ENCODE measurements at places on chromosomes 7 and 10.
A peak's percentile ranks its signal among the peaks of the same experiment; 100 is the strongest.

GRCh38 chr10:71604324-71605018 is 115.1 kb downstream of the C10orf105 start:
- peak; percentile 7 for DNase-seq

DNA sequence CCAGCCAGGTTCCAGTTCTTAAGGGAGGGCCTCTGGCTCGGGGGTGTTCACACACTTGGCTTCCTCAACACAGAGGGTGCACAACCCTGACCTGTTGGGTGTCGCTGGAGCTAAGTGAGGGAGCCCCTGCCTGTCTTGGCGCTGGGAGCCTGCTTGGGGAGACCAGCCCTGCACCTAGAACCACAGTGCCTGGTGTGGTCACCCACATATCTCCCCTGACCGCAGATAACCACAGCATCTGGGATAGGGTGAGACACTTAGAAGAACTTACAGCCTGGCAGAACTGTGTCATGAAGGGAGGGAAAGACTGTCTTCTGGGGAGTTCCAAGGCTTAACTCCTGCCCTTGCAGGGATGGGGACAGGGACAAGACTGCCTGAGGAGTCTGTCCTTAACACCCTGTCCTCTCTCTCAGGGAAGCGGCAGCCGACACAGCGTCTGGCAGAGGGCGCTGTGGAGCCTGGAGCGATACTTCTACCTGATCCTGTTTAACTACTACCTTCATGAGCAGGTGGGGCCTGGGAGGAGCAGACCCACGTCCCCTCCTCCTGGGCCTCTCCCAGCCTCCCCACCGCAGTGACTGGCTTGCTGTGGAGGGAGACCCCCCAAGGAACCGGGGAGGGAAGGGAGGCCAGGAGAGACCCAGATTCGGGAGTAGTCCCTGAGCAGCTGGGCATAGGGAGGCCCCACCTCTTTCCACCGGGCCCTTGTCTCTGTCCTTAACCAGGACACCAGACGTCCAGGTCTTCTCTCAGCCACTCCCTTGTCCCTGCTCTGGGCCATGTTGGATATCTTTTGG is 59.0 kb downstream of the PALD1 start:
- no peak for DNase-seq

- no peak for DNase-seq
These were observed 133.5 kb upstream of the MBL2 start for GRCh38 chr10:52906046-52906445.

DNA sequence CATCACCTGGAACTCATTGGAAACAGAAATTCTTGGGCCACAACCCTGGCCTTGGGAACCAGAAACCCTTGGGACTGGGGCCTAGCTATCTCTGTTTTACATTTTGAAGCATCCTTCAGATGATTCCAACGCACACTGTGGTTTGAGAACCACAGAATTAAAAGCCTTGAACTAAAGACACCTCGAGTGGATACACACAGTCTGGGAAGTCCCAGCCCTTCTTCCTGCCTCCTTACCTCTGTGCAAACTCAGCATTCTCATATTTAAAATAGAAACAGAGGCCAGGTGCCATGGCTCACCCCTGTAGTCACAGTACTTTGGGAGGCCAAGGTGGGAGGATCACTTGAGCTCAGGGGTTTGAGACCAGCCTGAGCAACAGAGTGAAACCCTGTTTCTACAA is 12.9 kb downstream of the NPFFR1 start:
- no peak for DNase-seq

GRCh38 chr10:3090914-3091787 is 23.8 kb downstream of the PFKP start:
- DNase-seq = peak; percentile 99

DNA sequence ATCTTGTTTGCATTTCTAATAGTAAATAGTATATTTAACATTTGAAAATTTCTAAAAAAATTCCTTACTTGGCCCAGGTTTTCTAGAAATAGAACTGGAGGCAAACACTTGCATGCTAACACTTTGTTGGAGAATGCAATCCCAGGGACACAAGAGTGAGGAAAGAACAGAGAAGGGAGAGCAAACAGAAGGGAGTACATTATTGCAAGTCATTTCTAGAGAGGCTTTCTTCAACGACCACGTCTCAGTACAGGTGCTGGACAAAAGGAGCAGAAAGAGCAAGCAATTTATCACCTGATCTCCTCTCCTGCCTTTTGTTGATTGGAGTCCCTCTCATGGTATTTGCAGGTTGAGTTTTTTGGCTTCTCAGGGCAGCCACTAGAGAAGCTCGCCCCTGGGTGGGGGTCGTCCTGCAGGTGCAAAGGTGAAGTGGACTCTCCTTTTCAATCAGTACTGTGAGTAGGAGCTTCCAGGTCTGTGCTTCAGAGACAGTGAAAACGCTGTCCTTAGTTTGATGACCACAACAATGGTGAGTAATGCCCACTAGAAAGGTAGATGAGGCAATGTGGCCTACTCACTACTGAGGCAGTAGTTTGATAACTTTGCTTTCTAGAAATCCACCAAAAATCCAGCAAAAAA is 5.2 kb downstream of the CPED1 start:
- peak; percentile 77 for DNase-seq
